ENCODE measurements at places on chromosomes 7 and 10.
A peak's percentile ranks its signal among the peaks of the same experiment; 100 is the strongest.

DNA sequence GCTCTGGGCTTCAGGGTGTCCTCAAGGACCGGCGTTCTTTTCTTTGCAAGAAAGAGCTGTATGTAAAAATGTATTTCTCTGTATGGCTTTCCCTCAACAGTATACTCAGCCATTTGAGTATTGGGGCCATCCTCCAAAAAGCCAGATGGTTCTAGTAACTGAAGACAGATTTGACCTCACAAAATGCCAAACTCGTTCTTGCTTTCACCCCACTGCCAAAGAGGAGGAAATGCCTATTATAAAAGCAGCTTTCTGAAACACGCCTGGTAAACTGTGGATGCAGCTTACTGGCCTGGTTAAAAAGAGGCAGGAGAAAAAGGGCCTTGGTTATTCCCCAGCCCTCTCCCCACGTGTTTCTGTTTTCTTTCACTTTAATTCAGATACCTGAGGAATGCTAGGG is 7.7 kb upstream of the HTR5A start:
- DNase-seq = no peak

DNA sequence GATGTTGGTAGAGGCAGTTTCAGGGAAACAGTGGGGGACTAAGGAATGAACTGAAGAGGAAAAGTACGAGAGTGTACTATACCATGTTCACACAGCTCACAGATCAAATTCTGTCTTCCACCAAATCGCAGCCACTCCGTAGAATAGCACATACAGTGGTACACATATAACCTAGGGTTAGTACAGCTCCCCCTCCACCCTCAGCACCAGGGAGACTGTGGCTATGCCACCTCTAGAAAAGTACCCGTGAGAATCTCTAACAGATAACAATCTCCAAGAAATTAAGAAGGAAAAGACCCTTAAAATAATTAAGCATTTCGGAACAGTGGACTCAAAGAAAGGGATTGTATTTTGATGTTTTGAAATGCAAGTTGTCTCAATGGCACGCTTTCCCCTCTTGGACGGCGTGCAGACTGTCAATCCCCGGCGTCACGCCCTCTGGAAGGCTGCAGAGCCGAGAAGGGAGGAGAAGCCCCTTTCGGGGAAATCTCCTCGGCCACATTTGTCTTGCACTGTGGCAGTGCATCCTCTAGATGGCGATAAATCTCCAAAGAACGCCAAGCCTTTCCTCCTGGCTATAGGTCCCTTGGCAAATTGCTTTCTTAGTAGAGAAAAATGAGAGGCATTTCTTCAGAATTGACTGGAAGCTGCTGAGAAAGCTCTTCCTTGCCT is 345.0 kb downstream of the REEP3 start:
- peak; percentile 9 for DNase-seq

GRCh38 chr7:3578399-3578798 is 277.3 kb downstream of the SDK1 start:
- no peak for DNase-seq

DNA sequence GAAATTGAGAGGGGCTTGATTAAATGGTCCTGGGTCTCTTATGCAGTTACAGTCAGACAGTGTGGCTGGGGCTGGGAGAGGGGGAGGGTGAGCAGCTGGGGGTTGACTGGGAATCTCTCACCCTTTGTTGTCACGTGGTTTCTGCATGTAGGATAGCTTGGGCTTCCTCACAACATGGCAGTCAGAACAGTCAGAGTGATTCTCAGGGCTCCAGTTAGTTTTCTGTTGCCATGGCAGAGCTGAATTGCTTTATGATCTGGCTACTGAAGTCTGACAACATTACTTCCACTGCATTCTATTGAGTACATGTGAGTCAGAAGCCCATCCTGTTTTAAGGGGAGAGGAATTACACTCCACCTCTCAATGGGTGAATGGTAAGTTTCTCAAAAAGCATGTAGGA is 102.7 kb downstream of the WDR11 start:
- no peak for DNase-seq

DNA sequence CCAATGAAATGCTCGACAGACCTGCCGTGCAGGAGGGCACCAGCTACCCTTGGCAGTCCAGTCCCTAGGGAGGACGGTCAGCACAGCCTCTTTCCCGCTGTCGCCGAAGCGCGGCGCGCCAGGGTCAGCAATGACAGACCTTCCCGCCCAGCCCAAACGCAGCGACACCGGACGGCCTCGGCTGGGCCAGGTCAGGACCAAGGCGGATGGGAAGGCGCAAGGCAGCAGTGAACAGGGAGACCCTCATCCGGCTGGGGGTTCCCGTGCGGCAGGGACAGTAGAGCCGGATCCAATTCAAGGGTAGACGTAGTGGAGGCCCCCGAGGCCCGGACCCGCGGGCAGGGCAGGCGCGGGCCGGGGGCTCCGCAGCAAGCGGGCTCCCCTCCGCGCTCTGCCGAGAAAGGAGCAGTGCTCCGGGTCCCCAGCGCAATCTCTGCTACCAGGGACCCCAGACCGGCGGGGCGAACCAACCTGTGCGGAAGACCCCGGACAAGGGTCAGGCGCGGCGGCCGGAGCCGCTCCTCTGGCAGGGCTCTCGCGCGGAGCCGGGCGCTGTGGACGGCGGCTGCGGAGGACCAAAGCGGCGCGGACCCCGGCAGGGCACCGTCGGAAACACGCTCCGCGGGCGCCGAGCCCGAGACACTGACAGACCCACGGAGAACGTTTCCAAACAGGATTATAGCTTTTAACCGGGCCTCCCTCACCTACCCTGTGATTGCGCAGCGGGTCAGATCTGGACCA is at the start of gene SEC31B:
Gene SEC31B (minus strand): TSS at position 551 of the 741 bp plus-strand sequence. CDS start 2,909 bp downstream, outside the sequence.
- no peak for DNase-seq

DNA sequence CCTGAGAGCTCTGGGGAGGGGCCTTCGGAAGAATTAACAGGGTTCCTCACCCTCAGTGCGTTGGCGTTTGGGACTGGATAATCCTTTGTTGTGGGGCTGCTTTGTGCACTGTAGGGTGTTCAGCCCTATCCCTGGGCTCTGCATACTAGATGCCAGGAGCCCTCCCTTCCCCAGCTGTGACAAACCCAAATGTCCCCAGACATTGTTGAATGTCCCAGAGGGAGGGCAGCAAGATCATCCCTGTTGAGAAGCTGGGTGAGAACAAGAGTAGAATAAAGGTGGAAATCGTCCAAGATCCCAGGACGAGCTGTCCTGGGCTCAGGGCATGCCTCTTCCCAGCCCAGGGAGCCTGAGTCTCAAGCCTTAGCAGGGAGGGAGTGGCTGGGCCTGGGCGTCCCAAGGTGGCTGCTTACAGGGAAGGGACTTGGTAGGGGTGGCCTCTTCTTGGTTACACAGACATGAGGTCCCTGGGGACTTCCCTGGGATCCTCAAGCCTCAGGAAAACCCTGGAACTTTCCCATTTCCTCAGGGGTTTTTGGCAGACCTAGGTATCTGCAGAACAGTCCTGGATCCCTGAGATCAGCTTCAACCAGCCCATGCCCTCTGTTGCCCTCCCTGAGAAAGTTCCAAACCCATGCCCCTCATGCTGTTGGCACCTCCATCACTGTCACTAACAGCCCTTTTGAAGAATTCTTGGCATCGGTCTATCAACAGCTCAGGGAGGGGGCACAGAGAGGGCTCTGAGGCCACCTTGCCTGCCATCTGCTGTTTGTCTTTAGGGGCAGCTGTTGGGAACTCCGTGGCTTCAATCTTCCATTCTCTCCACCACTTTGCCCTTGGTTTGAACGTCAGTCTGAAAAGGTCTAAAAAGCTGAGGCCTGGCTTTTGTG is 53.7 kb downstream of the GOLGA7B start:
- no peak for DNase-seq

- no peak for DNase-seq
Observed at GRCh38 chr10:73506491-73506890, 10.7 kb upstream of the PPP3CB start.

- DNase-seq = no peak
Observed at GRCh38 chr7:94417306-94417705, 22.6 kb downstream of the COL1A2 start.

- DNase-seq = no peak
Observed at GRCh38 chr10:72133517-72133916, 45.2 kb upstream of the SPOCK2 start.

DNA sequence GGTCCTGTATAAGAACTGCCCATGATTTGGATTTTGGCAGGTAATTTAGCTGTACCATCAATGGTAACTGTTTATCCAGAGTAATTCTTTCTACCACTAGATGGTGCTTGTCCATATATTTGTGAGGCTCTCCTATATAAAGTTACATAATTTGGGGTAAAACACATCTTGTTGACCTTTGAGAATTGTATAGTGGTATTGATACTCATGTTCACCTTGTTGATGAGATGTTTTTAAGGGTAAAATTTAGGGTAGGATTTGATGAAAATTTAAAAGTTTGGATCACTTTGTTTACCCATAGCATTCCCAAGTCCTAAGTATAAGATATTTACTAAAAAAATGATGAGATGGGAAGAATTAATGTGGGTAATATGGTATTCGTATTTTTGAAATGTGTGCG is 31.6 kb downstream of the ST7 start:
- no peak for DNase-seq

GRCh38 chr7:17984288-17984687 is 43.4 kb downstream of the PRPS1L1 start:
- DNase-seq = no peak

DNA sequence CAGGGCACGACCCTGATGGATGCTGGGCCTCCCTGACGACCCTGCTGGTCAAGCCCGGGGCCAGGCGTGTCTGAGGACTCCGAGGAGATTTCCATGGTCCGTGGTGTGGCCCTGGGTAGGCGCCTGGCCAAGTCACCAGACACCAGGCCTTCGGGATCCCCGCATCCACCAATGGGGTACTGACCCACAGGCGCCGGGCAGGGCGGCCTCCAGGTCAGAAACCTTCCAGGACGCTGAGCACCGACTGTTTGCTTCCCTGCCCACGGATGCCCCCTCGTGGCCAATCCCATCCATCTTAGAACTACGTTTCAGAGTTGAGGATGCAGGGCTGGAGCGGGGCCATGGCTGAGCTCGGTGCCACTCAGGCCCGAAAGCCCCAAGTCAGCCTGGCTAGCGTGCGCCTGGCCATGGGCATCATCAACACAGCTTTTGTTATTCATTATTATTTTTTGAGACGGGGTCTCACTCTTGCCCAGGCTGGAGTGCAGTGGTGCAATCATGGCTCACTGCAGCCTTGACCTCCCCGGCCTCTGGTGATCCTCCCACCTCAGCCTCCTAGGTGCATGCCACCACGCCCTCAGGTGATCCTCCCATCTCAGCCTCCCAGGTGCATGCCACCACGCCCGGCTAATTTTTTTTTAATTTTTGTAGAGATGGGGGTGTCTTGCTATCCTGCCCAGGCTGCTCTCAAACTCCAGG is 7.1 kb upstream of the AMZ1 start:
- no peak for DNase-seq

DNA sequence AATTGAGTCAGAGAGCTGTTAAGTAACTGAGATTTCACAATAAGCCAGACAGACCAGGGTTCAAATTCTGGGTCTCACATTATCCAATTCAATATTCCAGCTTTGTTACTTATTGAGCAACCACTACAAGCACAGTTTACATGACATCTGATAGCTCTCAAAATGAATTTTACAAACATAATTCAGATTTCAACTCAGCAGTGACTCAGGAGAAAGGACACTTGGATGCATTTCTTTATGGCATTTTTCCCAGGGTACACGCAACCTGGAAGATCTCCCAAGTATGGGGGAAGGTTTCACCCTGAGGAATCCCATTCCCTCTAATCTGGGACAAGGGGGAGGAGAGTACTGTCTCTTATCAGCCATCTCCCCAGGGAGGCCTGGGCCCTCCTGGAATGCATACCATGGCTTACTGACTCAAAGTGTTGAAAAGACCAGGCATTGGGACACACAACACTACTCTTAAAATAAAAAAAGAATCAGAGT is 102.4 kb downstream of the CFTR start:
- DNase-seq = no peak

GRCh38 chr10:95845411-95845810 is 62.4 kb upstream of the CC2D2B start:
- no peak for DNase-seq
